ENCODE measurements at places on chromosomes 2 and 18. TPM values are rescaled to one million over a fixed set of nuclear protein-coding genes. Genes with fewer than 3 reads are reported as not detected.

CD8A gene
- 0.86 TPM for total RNA-seq

ANKRD44 gene
- not detected for total RNA-seq

COL4A3 gene
- total RNA-seq: 3.0 TPM

DSC1 gene
- not detected for total RNA-seq

KIAA2012 gene
- not detected for total RNA-seq

MTCL1 gene
- 0.43 TPM for total RNA-seq

ANAPC1 gene
- 74.6 TPM for total RNA-seq

ABCA12 gene
- not detected for total RNA-seq
